CD8-positive, alpha-beta T cell (primary cell): ENCODE measurements at places on chromosomes 2 and 18. TPM values are rescaled to one million over a fixed set of nuclear protein-coding genes. Genes with fewer than 3 reads are reported as not detected.

Gene LCT
- total RNA-seq: not detected

Gene AQP12B
- total RNA-seq: not detected

Gene POU3F3
- total RNA-seq: not detected

Gene ZEB2
- total RNA-seq: 73.0 TPM

Gene CMPK2
- total RNA-seq: 4.0 TPM

Gene POTEI
- not detected for total RNA-seq

Gene CDKL4
- total RNA-seq: not detected

Gene TBR1
- total RNA-seq: 0.06 TPM

Gene SLC8A1
- not detected for total RNA-seq

Gene ELOA2
- not detected for total RNA-seq

Gene ALLC
- not detected for total RNA-seq

Gene C18orf63
- total RNA-seq: not detected

Gene CYB5A
- total RNA-seq: 4.4 TPM

Gene RIT2
- total RNA-seq: not detected

Gene LRRC30
- total RNA-seq: not detected

Gene AGBL5
- 8.0 TPM for total RNA-seq

Gene IL36G
- total RNA-seq: not detected

Gene HJURP
- total RNA-seq: 0.53 TPM

Gene MDH1B
- total RNA-seq: 0.33 TPM

Gene CYP27A1
- total RNA-seq: not detected

Gene FZD7
- total RNA-seq: 0.97 TPM

Gene CGREF1
- not detected for total RNA-seq

Gene FLACC1
- 2.4 TPM for total RNA-seq

Gene TTLL4
- total RNA-seq: 8.1 TPM

Gene REG3A
- total RNA-seq: not detected

Gene ARHGAP25
- 36.7 TPM for total RNA-seq

Gene KLHL41
- total RNA-seq: not detected

Gene GNAL
- 0.17 TPM for total RNA-seq

Gene CNNM4
- 8.3 TPM for total RNA-seq

Gene SH3RF3
- total RNA-seq: 6.3 TPM

Gene ABCG8
- total RNA-seq: not detected

Gene DNAH6
- total RNA-seq: 0.61 TPM

Gene SERPINB13
- total RNA-seq: not detected

Gene FNDC4
- total RNA-seq: 0.19 TPM

Gene DLGAP1
- not detected for total RNA-seq

Gene CHRNG
- not detected for total RNA-seq

Gene SUCLG1
- 31.6 TPM for total RNA-seq
